ENCODE measurements at places on chromosomes 5 and 9. TPM values are rescaled to one million over a fixed set of nuclear protein-coding genes. Genes with fewer than 3 reads are reported as not detected.
A peak's percentile ranks its signal among the peaks of the same experiment; 100 is the strongest.

Gene GFI1B
- not detected for total RNA-seq

Gene LRRTM2
- 0.07 TPM for total RNA-seq

Gene WWC1
- total RNA-seq, result 21.0 TPM

Gene CD72
- total RNA-seq, result not detected

Gene GPR151
- not detected for total RNA-seq

Gene GFRA3
- 0.05 TPM for total RNA-seq

Gene SUSD3
- total RNA-seq, result 0.27 TPM

Gene FBP1
- not detected for total RNA-seq

Gene CA9
- 10.1 TPM for total RNA-seq

Gene RLN1
- total RNA-seq, result not detected

Gene PCDHGC4
- 0.12 TPM for total RNA-seq

Gene PPP1R26
- 39.3 TPM for total RNA-seq

Gene WNT8A
- not detected for total RNA-seq

Gene POLK
- total RNA-seq, result 31.6 TPM

Gene PLAC8L1
- not detected for total RNA-seq

Gene CNOT8
- total RNA-seq, result 67.3 TPM

Gene SPIN1
- total RNA-seq, result 47.6 TPM

Gene OR5C1
- not detected for total RNA-seq

Gene LCN9
- not detected for total RNA-seq

Gene SLC36A2
- not detected for total RNA-seq

DNA sequence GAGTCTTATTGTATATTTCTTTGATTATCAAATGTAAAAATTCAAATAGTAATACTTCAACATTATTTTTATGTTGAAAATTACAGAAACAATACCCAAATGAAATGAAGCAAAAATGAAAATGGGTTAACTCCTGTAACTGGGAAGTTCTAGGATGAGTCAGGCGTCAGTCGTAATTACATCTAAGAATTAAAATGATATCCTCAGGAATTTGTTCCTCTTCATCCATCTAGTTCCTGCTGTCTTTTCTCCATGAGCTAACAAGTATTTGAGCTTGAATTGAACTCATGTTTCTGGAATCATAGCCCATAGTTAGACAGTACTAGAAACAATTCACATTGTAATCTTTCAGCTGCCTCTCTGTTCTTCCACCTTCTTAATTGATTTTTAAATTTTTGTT is 568.3 kb upstream of the TLE4 start:
- DNase-seq, result no peak

DNA sequence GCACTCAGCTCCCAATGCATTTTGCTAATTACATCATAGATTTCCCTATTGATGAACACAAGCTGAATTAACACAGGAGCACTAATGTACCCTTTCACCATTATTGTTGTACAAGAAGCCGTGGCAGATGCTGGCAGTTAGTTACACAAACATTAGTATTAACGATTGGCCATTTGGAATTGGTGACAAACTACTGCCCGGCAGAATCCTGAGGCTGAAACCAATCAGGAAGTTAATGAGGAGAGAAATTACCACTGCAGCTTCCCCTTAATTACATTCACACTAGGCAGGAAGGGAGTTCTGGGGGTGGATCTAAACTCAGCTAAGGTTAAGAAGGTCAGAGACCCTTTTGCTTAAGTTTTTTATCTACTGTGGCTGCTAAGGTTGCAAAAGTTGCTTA is 9.6 kb upstream of the DMRT3 start:
- DNase-seq, result no peak

- DNase-seq, result no peak
These were observed 966.5 kb upstream of the TYRP1 start for GRCh38 chr9:11726659-11727058.

GRCh38 chr9:135612981-135613910 is 26.1 kb downstream of the GLT6D1 start:
- no peak for DNase-seq

GRCh38 chr9:35489313-35490154 is at the start of gene RUSC2:
RUSC2 (plus strand) TSS chr9:35490111; CDS start chr9:35546522, 56,411 bp downstream.
- DNase-seq, result peak; percentile 58

- DNase-seq, result no peak
These were observed 343.1 kb downstream of the CTNND2 start for GRCh38 chr5:11560915-11561697.

DNA sequence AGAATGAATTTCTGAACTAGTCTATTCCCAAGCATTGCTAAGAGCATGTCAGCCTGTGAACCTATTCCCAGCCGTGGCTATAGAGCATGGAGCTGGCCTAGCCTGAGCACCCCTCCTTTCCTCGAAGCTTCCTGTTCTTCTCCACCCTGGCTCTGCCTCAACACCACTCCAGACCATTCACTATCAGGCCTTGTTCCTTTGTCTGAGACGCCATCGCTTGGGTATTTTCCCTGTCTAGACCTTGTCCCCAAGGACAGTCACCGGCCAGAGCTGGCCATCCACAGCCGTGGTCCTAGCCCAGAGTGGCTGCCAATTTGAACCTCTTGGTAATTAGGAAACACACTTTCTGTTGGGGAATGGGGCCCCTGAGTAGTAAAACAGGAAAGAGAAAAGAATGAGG is 105.8 kb downstream of the LIFR start:
- no peak for DNase-seq

GRCh38 chr9:23551311-23551721 is 274.7 kb downstream of the ELAVL2 start:
- DNase-seq, result no peak

DNA sequence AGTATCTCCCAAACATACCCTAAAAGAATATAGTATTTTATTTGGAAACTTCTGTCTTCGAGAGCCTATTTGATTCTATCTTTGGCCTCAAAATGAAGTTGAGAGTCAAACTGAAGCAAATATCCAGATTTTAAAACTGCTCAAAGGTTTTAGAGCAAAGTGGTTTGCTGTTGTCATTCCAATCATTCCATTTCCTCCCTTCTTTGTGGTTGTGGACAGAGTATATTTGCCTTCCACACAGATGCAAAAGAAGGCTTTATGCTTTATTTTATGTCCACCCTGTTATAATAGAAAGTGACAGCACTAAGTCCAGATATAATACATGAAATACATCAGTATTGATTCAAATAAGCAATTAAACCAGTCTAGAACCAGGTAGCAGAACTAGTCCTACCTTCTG is 12.4 kb downstream of the GZMK start:
- no peak for DNase-seq

DNA sequence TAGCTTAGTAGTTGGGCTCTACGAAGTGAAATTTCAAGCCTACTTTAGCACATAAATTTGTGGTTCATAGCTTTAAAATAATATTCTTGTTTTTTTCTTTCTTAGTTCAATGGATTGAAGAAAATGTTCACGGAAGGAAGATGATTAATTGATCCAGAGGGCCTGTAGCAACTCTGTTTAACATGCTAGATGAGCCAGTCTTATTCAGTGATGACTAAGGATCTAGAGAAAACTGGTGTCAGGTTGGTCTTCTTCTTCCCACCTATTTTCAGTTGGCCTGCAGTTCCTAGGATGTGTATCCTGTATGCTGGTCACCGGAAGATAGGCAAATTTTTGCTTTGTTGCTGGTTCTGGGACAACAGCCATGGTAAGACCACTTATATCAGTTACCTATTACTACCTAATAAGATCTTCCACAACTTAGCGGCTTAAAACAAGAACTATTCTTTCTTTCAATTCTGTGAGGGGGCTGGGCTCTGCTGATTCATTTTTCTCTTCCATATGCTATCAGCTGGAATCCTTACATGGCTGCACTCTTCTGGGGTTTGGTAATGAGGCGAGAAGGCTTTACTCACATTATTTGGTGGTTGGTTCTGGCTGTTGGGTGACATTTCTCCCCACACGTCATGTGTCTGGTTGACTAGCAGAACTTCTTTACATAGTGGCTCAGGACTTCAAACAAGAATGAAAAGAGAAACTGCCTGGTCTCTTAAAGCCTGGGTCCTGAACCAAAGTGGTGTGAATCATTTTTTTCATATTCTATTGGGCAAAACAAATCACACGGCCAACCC is 182.7 kb upstream of the ACTBL2 start:
- no peak for DNase-seq

- DNase-seq, result no peak
These were observed 99.8 kb downstream of the TENT4A start for GRCh38 chr5:6812800-6813731.

GRCh38 chr9:81625969-81626368 is 63.4 kb downstream of the TLE1 start:
- DNase-seq, result no peak

DNA sequence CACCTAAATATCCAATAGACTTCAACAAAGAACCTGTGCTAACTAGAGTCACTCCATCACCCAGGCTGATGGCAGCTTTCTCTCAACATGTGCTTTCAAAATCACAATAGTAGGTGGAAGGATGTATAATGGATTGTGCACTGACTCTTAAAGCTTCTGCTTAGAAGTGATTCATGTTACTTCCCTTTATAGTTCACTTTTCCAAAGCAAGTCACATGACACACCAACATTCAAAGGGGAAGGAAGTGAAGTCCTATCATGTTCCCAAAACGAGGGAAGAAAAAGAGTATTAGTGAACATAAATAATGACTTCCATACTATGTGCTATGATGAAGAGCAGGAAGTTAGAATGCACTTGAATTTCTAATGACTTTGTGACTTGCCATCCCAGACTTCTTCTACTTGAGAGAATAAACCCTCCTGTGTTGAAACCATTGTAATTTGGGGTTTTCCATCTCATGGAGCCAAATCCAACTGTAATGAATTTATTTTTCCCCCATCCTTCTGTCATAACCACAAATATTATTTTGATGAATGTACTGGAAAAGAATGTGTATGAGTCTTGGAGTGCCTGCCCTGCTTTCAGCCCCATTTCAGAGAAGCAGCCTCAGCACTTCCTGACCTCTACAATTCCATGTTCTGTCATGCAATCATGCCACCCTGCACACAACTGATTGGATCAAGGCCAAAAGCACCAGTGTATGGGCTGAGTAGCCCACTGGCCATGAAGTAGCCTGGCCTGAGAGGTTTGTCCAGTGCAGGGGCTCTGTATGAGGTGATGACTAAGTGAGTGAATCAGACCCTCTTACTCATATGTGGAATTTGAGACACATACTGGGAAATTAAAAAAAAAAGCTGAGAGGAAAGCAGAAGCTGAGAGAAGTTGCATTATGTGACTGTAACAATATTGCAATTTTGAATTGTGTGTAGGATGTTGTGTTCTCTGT is 525.9 kb upstream of the CLINT1 start:
- DNase-seq, result no peak

DNA sequence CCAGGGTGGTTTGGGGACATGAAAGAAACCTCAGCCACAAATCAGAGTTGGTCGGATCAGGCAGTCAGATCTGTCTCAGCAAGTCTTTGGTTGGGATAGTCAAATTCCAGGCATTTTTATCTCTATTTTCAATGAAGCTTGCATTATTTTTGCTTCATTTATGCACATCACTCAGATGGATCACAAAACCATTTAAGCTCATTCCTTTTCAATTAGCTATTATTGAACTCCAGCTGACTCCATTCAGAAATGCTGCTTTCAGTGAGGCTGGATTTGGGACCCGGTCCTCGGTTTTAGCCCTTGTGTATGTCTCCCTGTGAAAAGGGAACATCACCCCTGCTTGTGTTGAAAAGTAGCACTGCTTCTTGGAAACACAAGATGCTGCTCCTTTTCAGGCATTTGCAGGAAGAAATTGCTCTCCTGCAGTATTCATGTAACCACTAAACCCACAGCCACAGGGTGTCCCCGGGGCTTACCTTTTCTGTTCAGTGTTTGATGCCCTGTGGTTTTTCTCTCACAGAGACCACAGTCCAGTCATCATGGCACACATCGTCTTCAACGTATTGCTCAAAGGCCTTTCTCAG is 232.9 kb downstream of the NFIB start:
- no peak for DNase-seq

- no peak for DNase-seq
These were observed 206.9 kb downstream of the COX7C start for GRCh38 chr5:86824637-86825036.

DNA sequence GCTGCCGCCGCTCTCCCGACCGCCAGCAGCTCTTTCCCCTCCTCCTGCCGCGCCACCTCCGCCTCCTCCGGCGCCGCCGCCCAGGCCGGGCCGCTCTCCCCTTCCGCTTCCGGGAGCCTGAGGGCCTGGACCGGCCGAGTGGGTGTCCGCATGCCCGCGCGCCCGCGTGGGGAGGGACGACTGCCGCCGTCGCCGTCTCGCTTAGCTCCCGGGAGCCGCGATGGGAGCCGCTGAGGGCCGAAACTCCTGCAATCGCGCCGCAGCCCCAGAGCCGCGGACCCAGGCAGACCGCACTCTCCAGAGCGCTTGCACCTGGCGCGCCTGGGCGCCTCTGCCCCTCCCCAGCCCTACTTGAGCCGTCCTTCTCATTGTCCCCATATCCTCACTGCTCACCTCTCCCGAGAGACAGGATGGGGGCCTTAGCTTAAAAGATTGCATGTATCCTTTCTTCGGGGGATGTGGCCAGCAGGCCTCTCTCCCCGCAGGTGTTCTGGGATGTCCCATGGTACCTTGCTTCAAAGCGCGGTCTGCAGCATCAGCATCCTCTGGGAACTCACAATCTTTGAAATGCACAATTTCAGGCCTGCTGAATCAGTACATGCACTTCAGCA is at the start of gene ZDHHC21:
Gene ZDHHC21 (minus strand): TSS at position 182 of the 611 bp plus-strand sequence. CDS start 19,092 bp downstream, outside the sequence.
- DNase-seq, result peak; percentile 39

- no peak for DNase-seq
These were observed 13.5 kb upstream of the NDFIP1 start for GRCh38 chr5:142095035-142095434.

- no peak for DNase-seq
These were observed 475.0 kb downstream of the CTNND2 start for GRCh38 chr5:11429254-11429653.

GRCh38 chr9:94851467-94851866 is 125.0 kb downstream of the AOPEP start:
- no peak for DNase-seq

- no peak for DNase-seq
These were observed 66.7 kb downstream of the SIL1 start for GRCh38 chr5:139131465-139131864.

DNA sequence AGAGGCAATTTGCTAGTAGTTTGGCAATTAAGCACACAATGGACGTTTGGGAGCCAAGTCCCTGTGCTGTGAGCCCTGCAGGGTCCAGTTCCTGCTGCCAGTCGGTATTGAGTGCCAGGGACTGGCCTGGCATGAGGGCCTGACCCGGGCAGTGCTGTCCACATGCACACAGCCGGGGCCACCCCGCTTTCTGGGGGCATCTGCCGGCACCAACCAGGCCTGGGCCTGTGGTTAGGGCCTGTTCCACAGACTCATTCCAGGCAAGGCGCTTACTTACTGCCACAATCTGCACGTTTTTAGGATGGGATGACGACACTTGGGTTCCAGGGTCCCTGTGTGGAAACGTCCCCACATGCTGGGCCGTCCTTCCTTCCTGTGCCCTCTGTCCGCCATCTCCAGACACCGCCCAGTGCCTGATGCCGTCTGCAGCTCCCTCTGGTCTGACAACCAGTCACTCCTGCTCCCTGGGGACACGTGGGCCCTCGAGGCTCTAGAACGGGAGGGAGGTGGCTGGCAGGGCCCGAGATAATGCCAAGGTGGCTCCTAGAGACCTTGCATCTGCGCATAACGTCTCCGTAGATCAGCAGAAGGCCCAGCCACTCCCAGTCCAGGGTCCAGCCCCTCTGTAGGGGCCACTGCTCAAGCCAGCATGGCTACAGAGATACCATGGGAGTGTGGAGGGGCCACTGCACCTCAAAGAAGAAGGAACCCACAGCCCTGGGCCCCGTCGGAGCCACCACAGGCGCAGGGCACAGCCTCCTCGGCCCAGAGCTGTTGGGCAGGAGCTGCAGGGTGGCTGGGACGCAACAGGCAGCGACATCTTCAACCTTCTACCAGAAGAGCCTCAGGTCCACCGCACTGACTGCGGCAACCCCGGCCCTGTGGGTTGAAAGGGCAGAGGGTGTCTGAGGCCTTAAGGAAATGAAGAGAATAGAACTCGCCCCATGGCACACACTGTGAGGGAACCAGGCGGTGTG is 24.7 kb downstream of the SLC9A3 start:
- DNase-seq, result no peak

GRCh38 chr5:62942384-62942783 is 363.8 kb downstream of the LRRC70 start:
- no peak for DNase-seq

Measured in NCI-H460 (cell line).